Cardiac muscle cell (in vitro differentiated cells and primary cell): ENCODE measurements at places on chromosomes 6 and 20.

- H3K4me3 ChIP-seq = no peak overlapping the region
- H3K27me3 ChIP-seq = no peaks in the 10 kb centered on the region
- no peaks in the 10 kb centered on the region for H3K4me1 ChIP-seq
- DNase-seq = no peak
Observed at GRCh38 chr20:52766645-52767435, 205.3 kb upstream of the TSHZ2 start.

- H3K27me3 ChIP-seq = no peaks in the 10 kb centered on the region
- peak overlapping the region; percentile 65 for H3K27ac ChIP-seq
- H3K4me3 ChIP-seq = no peak overlapping the region
- no peaks in the 10 kb centered on the region for H3K36me3 ChIP-seq
- DNase-seq = peak; percentile 70
Observed at GRCh38 chr20:62558779-62559178, 83.0 kb upstream of the GATA5 start.

DNA sequence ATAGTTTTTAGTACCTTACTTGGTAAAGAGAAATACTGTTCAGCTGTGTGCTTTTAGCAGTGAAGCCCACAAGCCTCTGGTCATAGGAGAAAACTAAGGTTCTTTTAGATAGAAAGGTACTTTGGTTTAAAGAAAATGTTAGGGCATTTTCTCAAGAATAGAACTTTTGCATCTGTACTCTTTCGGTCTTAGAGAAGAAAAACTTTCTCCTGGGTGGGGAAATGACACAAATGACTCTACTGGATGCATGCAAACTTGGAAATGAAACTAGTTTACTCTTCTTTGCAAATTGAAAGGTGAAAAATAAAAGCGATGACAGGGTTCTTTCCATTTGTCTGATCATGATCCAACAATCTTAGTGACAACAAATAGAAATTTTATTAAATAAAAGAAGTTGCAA lies 2.1 kb upstream of the TMEM217 start:
- H3K4me1 ChIP-seq = peaks cover 7% of the 10 kb centered on the region
- no peaks in the 10 kb centered on the region for H3K36me3 ChIP-seq
- no peaks in the 10 kb centered on the region for H3K27me3 ChIP-seq

GRCh38 chr20:44589537-44589936 lies 7.2 kb downstream of the PKIG start:
- no peak for DNase-seq
- no peak overlapping the region for H3K27ac ChIP-seq
- no peak overlapping the region for H3K4me3 ChIP-seq
- no peaks in the 10 kb centered on the region for H3K27me3 ChIP-seq
- H3K36me3 ChIP-seq = no peaks in the 10 kb centered on the region
- H3K4me1 ChIP-seq = peaks cover 22% of the 10 kb centered on the region

DNA sequence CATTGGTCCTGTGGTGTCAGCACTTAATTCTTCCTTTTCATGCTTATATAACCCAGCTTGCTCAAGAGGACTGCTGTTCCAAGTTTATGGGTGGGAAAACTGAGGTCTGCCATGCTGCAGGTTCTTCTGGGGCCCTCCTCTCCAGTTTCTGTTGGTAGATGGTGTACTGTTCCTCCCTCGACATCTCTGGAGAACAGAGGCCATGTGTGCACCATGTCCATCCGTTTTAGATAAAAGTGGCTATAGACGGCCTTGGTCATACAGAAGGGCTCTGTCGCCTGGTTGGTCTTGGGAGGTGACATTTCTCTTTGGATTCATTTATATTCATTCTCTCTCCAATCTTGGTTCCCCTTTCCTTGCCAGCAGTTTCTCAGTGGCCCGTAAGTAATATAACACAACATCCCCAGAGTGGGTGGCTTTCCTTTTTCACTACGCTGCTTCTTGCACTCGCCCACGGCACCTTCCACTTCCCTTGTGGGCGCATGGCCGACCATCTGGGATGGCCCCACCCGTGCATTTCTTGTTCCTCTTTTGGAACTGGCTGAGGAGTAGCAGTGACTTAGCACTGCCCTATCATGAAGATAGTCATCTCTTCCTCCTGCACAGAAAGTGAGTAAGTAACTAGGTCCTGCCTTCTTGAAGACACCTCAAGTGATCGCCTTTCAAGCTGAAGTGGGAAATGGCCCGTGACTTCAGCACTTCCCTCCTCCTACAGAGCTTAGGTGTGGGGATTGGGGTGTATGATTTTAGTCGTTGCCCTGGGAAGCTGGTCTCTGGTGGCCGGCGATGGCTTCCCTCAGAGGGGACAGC lies 94.2 kb downstream of the RREB1 start:
- no peaks in the 10 kb centered on the region for H3K27me3 ChIP-seq
- H3K27ac ChIP-seq = no peak overlapping the region
- H3K4me1 ChIP-seq = no peaks in the 10 kb centered on the region
- DNase-seq = no peak
- H3K4me3 ChIP-seq = no peak overlapping the region

DNA sequence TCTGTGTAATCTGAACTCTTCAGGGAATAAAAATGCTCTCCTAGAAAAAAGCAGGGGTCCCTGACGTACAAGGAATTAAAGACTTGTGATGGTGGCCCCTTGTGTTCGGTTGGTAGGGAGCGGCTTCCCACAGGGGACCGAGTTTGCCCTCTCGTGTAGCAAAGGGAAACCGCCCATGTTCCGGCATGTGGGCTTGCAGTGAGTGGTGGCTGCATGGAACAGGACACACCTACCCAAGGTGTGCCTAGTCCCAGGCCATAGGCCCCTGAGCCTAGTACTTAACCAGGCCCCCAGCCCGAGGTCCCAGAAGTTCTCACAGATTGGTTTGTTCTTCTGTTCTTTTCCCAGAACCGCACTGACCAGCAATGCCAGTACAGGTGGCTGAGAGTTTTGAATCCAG lies 15.5 kb downstream of the MYBL2 start:
- no peak overlapping the region for H3K27ac ChIP-seq
- DNase-seq = no peak
- H3K4me3 ChIP-seq = no peak overlapping the region
- no peaks in the 10 kb centered on the region for H3K4me1 ChIP-seq
- H3K27me3 ChIP-seq = no peaks in the 10 kb centered on the region

GRCh38 chr20:45341579-45341938 lies 6.7 kb downstream of the SDC4 start:
- peak overlapping the region; percentile 98 for H3K27ac ChIP-seq
- H3K27me3 ChIP-seq = no peaks in the 10 kb centered on the region
- H3K4me3 ChIP-seq = peak overlapping the region; percentile 22
- DNase-seq = peak; percentile 45
- no peaks in the 10 kb centered on the region for H3K36me3 ChIP-seq
- peaks cover 85% of the 10 kb centered on the region for H3K4me1 ChIP-seq

DNA sequence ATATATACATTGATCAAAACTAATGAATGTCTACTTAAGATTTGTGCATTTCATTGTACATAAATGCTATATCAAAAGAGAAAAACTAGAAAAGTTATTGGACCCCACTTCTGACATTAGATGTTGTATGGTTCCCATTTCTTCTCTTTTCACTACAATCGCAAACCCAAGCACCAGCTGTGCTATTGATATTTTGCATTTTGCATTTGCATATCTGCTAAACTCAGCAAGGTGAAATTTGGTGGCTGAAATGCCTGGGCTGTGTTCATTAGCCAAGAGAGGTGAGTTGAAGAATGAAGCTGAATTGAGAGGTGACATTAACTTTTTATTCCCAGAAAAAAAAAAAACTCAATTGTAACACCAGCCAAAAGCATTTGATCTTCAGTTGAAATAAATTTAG lies 232.1 kb upstream of the TENT5A start:
- DNase-seq = no peak
- no peak overlapping the region for H3K4me3 ChIP-seq
- no peaks in the 10 kb centered on the region for H3K27me3 ChIP-seq

- no peak overlapping the region for H3K27ac ChIP-seq
- H3K27me3 ChIP-seq = peaks cover 98% of the 10 kb centered on the region
- DNase-seq = no peak
- H3K4me1 ChIP-seq = peaks cover 4% of the 10 kb centered on the region
Observed at GRCh38 chr6:149961728-149962425, 1.9 kb upstream of the ULBP1 start.

- H3K36me3 ChIP-seq = no peaks in the 10 kb centered on the region
- H3K4me1 ChIP-seq = peaks cover 20% of the 10 kb centered on the region
- no peaks in the 10 kb centered on the region for H3K27me3 ChIP-seq
- DNase-seq = no peak
- no peak overlapping the region for H3K27ac ChIP-seq
- H3K4me3 ChIP-seq = no peak overlapping the region
Observed at GRCh38 chr6:76420094-76420493, 347.6 kb upstream of the IMPG1 start.

DNA sequence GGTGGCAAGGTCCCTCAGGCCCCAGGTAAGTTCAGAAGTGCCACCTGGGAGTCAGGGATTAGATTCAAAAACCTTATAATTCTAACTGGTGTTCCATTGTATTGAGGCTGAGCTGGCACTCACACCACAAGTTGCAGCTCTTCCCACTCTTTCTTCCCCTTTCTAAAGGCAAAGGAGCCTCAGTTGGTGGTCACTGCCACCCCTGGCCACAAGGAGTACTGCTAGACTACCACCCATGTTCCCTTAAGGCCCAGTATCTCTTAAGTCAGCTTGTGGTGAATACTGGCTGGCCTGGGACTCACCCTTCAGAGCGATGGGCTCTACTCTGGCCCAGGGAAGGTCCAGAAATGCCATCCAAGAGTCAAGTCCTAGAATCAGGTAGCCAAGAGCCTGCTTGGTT lies 421.1 kb upstream of the KHDRBS2 start:
- DNase-seq = no peak
- no peaks in the 10 kb centered on the region for H3K36me3 ChIP-seq
- no peak overlapping the region for H3K27ac ChIP-seq

GRCh38 chr6:79947191-79948186 lies at the start of gene ELOVL4:
TSS of gene ELOVL4 (minus strand) at chr6:79947553. CDS start at chr6:79947279, 274 bp downstream.
- DNase-seq = peak; percentile 85
- H3K27me3 ChIP-seq = no peaks in the 10 kb centered on the region
- peaks cover 5% of the 10 kb centered on the region for H3K4me1 ChIP-seq
- no peak within 1 kb of the TSS for H3K27ac ChIP-seq
- H3K4me3 ChIP-seq = peak within 1 kb of the TSS; percentile 59

GRCh38 chr6:107202876-107203468 lies 87.7 kb upstream of the BEND3 start:
- no peak for DNase-seq
- H3K4me3 ChIP-seq = no peak overlapping the region
- no peak overlapping the region for H3K27ac ChIP-seq
- no peaks in the 10 kb centered on the region for H3K27me3 ChIP-seq
- peaks cover 4% of the 10 kb centered on the region for H3K4me1 ChIP-seq
- no peaks in the 10 kb centered on the region for H3K36me3 ChIP-seq

GRCh38 chr6:122428781-122429180 lies 29.3 kb downstream of the HSF2 start:
- H3K36me3 ChIP-seq = peaks cover 85% of the 10 kb centered on the region
- H3K27ac ChIP-seq = no peak overlapping the region
- peak; percentile 28 for DNase-seq

- peaks cover 13% of the 10 kb centered on the region for H3K4me1 ChIP-seq
- no peak overlapping the region for H3K27ac ChIP-seq
- no peaks in the 10 kb centered on the region for H3K27me3 ChIP-seq
- H3K4me3 ChIP-seq = no peak overlapping the region
- no peaks in the 10 kb centered on the region for H3K36me3 ChIP-seq
Observed at GRCh38 chr6:9365378-9365777, 930.0 kb upstream of the SLC35B3 start.

GRCh38 chr6:14824484-14825275 lies 421.2 kb upstream of the JARID2 start:
- H3K4me1 ChIP-seq = peaks cover 10% of the 10 kb centered on the region
- peak overlapping the region; percentile 21 for H3K27ac ChIP-seq
- H3K4me3 ChIP-seq = no peak overlapping the region
- H3K27me3 ChIP-seq = no peaks in the 10 kb centered on the region

DNA sequence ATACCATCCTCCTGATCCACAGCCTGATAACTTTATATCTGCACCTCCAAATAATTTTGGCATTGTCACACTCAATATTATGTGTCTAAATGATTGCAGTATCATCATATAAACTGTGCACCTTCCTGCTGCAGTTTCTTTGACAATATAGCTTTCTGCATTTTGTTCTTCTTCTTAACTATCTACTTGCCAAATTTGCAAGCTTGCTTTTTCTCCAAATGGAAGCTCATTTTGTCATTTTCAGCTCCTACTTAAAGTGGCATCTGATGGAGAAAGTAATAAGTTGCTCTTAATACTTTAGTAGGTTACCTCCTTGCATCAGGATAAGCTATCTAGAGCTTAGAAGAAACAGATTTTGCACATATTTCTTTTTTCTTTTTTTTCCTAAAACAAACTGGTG lies 74.0 kb upstream of the DEFB112 start:
- H3K27ac ChIP-seq = no peak overlapping the region
- DNase-seq = no peak
- no peak overlapping the region for H3K4me3 ChIP-seq
- no peaks in the 10 kb centered on the region for H3K36me3 ChIP-seq

DNA sequence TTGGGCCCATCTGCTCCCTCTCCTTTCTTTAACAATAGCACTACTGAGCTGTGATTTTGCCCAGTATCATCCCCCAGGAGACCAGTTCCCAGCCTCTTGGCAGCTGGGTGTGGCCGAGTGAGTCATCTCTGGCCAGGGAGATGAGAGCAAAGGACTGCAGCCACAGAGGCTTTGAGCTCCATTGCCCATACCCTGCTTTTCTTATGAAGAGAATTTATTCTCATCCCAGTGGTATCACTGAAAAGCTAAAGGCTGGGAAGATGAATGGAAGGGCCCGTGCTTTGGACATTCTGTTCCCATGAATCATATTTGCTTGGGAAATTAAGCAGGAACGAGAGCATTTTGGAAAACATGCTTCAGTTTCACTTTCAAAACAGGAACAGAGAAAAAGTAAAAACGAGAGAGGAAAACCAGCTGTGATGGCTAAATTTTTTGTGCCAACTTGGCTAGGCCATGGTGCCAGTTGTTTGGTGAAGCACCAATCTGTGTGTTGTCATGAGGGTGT lies 14.9 kb downstream of the CST3 start:
- no peaks in the 10 kb centered on the region for H3K36me3 ChIP-seq
- no peaks in the 10 kb centered on the region for H3K27me3 ChIP-seq
- DNase-seq = peak; percentile 97
- no peak overlapping the region for H3K27ac ChIP-seq

DNA sequence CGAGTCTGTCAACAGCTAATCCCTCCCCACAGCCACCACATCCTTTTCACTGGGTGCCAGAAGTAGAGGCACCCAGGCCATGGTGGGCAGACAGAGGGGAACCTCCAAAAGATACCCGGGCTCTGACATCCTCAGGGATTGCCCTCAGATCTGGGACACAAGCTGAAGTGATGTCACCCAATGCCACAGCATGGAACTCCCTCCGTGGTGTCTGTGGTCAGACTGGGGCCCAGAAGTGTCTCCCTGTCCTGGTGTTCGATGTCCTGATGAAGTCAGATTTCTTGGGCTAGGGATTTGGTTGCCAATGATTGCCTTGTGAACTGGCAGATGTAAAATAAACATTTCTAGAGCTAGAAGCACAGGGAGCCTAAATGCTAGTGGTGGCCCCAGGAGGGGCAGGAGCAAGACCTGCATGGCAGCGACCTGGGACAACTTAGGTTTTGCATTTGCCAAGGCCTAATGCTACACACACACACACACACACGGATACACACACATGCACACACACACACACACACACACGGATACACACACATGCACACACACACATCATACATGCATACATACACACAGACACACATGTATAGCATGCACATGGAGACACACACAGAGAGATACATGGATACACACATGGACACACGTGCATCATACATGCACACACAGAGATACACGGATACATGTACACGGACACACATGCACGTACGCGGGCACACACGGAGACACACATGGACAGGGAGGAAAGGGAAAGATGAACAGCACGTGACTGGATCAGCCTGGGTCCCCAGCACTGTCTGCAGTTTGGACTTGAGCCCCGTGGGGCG lies 221.0 kb downstream of the NFATC2 start:
- DNase-seq = no peak
- no peak overlapping the region for H3K27ac ChIP-seq
- H3K4me1 ChIP-seq = no peaks in the 10 kb centered on the region
- H3K27me3 ChIP-seq = no peaks in the 10 kb centered on the region
- no peak overlapping the region for H3K4me3 ChIP-seq
